NCI-H446 treated with DMSO at 0.1 percent for 48 hours (cell line): ENCODE measurements at places on chromosomes 11 and 22.

GRCh38 chr22:38038426-38038825, 18.8 kb upstream of the PICK1 start:
- DNase-seq = no peak

GRCh38 chr11:76657187-76658170, 13.1 kb downstream of the LRRC32 start:
- DNase-seq = no peak

DNA sequence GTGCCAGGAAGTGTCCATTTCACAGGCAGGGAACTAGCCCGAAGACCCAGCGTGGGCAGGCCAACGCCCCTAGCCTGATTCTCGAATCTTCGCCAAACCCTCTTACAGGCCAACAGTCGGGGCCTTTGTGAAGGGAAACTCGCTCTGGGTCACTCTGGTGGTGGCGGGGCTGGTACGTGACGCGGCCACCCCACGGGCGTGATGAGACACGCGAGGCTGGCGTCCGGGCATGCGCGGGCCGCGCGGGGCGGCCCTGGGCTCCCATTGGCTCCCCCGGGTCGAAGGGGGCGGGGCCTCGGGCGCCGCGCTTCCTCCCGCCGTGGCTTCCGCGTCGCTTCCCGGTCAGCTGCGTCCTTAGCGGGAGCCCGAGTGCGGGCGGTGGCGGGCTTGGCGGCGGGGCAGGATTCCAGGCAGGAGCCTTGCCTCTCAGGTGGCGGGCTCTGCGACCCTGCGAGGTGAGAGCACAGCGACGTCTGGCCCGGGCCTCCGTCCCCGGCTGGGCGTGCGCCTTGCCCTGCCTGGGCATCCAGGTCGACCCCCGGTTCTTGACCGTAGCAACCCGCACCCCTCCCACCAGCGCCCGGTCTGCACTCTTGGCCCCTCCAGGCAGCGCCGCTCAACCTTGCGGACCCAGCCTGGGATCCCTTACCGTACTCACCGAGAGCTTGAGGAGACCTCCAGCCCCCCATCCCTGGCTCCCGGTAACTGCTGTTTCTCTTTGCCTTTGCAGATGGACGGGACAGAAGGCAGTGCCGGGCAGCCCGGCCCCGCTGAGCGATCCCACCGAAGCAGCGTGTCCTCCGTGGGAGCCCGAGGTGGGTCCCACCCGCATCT, at the start of gene FRMD8:
TSS of gene FRMD8 (plus strand) at position 331 of the 834 bp plus-strand sequence. CDS start at position 731, 400 bp downstream.
- peak; percentile 51 for DNase-seq

- no peak for DNase-seq
Observed at GRCh38 chr11:66188580-66188979, 79.9 kb upstream of the RAB1B start.

DNA sequence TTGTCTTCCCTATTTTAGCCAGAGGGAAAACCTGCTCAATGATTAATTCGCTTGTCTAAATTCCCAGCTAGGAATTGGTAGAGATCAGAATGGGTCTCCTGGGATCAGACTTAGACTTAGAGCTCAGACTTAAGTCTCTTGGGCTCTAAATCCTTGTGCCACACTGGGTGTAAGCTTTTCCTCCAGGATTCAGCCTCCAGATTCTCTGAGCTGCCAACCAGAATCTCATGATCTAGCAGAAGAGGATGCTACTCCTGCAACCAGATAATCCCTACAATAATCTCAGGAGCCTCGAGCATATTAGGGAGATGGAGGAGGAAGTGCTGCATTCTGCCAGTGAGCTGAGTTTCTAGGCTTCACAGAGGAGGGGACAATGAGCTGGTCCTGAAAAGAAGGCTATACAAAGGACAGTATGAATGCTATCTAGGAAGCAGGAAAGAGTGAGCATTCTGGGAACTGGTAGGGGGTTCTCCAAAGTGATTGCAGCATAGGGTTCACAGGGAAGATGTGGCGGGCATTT, 211.6 kb upstream of the SESN3 start:
- DNase-seq = no peak

DNA sequence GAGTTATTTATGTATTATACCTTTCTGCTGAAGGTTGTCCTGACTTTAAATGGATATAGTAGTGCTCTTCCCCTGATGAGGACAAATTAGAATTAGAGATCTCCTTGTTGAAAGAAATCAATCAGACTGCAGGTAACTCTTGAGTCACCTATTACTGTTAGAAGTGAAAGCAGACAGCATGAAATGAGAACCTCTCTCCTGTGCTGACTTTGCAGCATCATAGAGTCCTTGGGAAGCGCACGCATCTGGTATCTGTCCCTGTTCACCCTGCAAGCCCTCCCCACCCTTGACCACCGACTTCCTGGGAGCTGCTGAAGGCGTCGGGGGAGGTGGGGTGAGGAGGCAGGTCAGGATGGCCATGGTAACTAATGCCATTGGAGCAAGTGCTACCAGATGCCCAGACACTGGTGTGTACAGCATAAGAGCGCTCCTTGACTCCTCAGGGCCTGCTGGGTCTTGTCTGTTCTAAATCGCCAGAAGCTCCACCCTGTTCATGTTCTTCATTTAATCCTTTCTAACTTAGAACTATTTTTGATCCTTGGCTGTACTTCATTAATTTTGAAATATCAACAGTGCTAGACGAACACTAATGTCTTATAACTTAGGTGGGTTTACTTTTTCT, 143.9 kb downstream of the WNT7B start:
- DNase-seq = no peak

DNA sequence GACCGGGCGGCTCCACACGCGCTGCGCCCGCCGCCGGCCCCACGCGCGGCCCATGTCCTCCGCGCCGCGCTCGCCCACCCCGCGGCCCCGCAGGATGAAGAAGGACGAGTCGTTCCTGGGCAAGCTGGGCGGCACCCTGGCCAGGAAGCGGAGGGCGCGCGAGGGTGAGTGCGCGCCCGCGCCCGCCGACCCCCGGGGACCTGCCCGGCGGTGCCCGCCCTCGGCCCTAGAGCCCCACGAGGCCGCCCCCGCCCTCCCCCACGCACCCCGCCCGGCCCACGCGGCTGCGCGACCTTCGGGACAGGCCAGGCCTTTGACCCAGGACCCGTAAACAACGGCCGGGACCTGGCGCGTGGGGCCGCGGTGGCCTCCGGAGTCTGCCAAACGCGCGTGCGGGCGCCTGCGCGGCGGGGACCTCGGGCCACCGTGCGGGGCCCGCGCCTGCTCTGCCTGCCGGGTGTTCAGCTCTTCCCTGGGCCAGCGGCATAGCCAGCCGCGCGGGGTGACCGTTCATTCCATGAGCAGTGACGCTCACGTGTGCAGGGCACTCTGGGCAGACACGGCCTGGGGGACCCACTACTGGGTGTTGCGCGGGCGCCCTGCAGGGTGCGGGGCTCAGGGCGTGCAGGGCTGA, at the start of gene PARVB:
TSS of gene PARVB (plus strand) at position 15 of the 634 bp plus-strand sequence. CDS start at position 53, 38 bp downstream.
- DNase-seq = no peak

GRCh38 chr11:40186437-40187263, 1272.8 kb downstream of the LRRC4C start:
- no peak for DNase-seq

- DNase-seq = peak; percentile 91
Observed at GRCh38 chr11:77381729-77382665, 80.5 kb upstream of the GDPD4 start.

- no peak for DNase-seq
Observed at GRCh38 chr11:9060700-9061111, 30.7 kb downstream of the SCUBE2 start.

DNA sequence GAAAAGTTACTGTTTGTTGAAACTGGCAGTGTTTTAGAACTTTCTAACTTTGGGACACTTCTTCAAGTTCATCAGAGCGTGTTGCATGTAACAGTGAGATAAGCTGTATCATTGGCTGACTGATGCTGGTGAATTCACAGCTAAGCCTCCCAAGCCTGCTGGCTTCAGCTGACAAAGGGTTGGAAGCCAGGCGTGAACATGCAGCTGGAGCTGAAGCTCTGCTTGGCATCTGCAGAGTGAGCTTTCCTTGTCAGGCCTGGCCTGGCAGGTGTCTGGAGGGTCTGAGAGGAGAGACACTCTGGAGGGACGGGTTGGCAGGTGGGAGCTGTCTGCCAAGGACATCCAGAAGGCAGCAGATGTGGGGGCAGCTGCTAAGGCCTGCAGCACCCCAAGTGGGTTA, 1.5 kb downstream of the AMPD3 start:
- DNase-seq = no peak

DNA sequence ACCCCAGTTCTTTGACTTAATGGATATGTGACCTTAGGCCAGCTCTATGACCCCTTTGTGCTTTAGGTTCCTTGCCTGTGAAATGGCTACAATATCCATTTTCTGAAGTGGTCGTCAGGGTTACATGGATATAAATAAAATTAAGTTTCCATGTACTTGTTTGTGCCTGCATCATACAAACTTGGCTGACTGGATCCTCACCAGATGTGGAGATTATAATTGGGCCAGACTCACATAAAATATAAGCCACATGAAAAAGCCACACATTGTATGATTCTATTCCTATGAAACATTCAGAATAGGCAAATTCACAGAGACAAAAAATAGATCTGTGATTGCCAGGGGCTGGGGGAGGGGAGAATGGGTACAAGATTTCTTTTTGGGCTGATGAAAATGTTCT, 100.9 kb upstream of the USP47 start:
- DNase-seq = no peak

GRCh38 chr11:78783301-78783700, 208.6 kb upstream of the NARS2 start:
- no peak for DNase-seq

- DNase-seq = no peak
Observed at GRCh38 chr11:118635237-118635591, 27.8 kb downstream of the PHLDB1 start.

- DNase-seq = no peak
Observed at GRCh38 chr11:128193615-128194014, 393.7 kb downstream of the ETS1 start.

DNA sequence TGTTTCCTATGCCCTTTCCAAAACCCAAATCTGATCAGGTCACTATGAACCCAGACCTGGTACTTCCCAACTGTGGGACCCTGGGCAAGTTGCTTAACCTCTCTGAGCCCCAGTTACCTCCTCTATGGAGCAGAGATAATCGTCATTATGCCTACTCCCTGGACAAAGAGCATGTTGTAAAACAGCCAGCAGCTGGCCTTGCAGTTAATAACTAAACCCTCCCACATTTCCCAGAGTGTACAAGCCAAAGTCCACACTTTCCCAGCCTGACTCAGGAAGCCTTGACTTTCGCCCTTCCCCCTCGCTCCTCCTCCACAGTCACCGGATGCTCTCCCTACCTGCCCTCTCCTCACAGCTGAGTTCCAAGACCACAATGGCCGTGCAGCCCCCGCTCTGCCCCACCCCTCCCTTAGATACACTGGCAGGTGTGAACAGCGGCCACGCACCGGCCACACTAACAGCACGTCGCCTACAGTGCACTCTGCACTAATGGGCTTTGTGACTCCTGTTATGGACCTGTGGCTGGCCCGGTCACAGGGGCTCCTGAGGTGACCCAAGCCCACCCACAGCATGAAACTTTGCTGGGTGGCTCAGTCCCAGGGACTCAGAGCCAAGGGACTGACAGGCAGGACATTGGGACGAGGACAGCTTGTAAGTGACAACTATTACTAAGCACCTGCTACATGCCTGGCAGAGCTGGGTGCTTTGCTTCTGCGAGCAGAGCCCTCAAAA, 15.6 kb upstream of the MFNG start:
- no peak for DNase-seq

DNA sequence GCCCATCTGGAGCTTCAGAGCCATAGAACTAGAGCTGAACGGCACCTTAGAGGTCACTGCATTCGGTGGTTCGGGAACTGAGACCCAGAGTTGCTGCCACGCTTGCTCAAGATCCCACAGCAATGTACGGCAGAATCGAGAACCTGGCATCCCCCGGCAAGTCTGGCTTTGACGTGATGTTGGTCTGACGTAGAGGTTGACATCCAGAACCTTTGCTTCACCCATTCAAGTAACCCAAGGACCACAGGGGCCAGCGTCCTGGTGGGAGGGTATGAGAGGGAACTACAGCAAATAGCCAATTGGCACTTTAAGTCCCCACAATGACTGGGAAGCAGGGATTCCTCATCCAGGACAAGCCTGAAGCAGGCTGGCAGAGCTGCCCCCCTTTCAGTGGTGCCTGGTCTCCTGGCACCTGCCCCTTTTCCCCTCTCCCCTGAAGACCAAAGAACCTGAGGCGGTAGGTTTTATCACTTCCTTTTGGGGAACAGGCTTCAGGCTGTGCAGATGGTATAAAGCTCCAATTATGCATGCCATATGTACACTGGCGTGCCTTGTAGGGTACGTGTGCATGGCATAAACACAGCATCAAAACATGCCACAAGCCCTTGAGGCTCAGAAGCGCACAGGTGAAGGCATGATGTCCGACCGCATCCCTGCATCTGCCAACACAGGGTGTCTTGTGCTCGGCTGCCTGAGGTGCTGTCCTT, 15.3 kb upstream of the TEF start:
- DNase-seq = no peak

DNA sequence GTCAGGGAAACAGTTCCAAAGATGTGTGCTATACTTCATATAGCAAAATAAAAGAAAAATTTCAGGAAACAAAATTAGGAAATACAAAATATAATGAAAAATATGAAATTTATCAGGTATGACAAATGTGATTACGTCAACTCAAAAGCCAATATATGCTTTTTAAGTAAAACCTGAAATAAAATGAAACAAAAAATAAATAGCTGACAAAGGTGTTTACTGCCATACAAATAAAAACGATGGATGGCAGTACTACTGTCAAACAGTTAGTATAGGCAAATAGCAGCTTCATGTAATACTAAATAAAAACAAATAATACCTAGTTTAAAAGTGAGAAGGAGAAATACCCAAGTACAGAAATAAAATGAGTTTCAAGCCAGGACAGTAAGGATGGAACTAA, 13.7 kb downstream of the CEP57 start:
- no peak for DNase-seq

GRCh38 chr11:24216488-24216887, 280.4 kb upstream of the LUZP2 start:
- DNase-seq = no peak

DNA sequence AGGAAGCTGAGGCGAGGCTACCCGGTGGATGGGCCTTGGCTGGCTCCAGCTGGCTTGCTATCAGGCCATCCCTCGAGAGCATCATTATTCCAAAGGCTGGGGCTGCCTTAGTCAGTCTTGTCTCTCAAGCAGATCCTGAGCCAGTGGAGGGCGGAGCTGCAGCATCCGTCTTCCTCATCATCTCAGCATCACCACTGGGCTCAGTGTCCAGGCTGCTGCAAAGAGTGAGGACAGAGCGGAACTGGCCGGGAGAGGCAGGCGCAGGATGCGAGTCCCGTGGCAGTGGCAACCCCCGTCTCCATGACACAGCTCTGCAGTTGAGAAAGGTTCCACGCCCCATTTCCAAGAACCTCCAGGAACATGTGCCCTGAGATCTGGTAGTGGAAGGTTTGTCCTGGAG, 4.4 kb downstream of the TP53I11 start:
- DNase-seq = no peak

GRCh38 chr11:45156741-45157140, 10.3 kb downstream of the PRDM11 start:
- DNase-seq = no peak

- DNase-seq = no peak
Observed at GRCh38 chr11:65625628-65626342, 10.2 kb downstream of the PCNX3 start.

- no peak for DNase-seq
Observed at GRCh38 chr11:128840137-128840536, 27.0 kb downstream of the KCNJ1 start.
